ENCODE measurements at places on chromosomes 6 and 20. TPM values are rescaled to one million over a fixed set of nuclear protein-coding genes. Genes with fewer than 3 reads are reported as not detected.

The SLC44A4 gene
- polyA plus RNA-seq: 0.46 TPM

The NTSR1 gene
- polyA plus RNA-seq: 0.22 TPM

The ADGRF1 gene
- polyA plus RNA-seq: not detected

The CPXM1 gene
- polyA plus RNA-seq: 42.1 TPM

The NELFE gene
- polyA plus RNA-seq: 117 TPM

The MMP24 gene
- 68.9 TPM for polyA plus RNA-seq

The PBOV1 gene
- polyA plus RNA-seq: not detected

The DPPA5 gene
- not detected for polyA plus RNA-seq

The ATP9A gene
- polyA plus RNA-seq: 63.1 TPM

The MAS1 gene
- not detected for polyA plus RNA-seq

The SAMD5 gene
- polyA plus RNA-seq: 14.5 TPM

The BAG2 gene
- polyA plus RNA-seq: 3.3 TPM

The PHACTR1 gene
- 4.8 TPM for polyA plus RNA-seq

The TBC1D32 gene
- polyA plus RNA-seq: 33.2 TPM

The GNRH2 gene
- 1.9 TPM for polyA plus RNA-seq

The CLIC5 gene
- not detected for polyA plus RNA-seq

The C20orf202 gene
- 0.62 TPM for polyA plus RNA-seq

The RGS17 gene
- polyA plus RNA-seq: 44.9 TPM

The FAM209B gene
- polyA plus RNA-seq: not detected

All from neural cell (in vitro differentiated cells).